ENCODE measurements at places on chromosomes 7 and 10. TPM values are rescaled to one million over a fixed set of nuclear protein-coding genes. Genes with fewer than 3 reads are reported as not detected.

DNA sequence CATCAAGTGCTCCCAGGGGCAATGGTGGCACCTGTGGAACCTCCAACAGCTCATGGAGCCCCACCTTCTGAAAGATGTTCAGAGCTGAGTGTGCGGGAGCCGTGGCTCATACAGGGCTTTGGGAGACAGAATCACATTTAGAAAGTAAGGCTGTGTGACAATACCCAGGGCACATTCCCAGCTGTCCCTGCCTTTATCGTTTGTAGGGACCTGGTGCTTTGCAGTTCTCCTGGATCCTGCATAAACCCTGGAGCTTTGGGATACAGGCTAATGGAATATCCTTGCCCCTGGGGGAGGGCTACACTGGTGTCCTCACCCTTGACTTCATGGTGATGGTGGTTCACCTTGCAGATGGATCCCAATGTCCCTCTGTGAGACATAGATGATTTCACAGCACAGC, 134.8 kb upstream of the LAMB4 start:
- no peak for DNase-seq

GRCh38 chr7:126699707-126700106, 553.0 kb downstream of the GRM8 start:
- DNase-seq: no peak

- no peak for DNase-seq
Measured at GRCh38 chr7:148912758-148913541, 28.9 kb upstream of the EZH2 start.

DNA sequence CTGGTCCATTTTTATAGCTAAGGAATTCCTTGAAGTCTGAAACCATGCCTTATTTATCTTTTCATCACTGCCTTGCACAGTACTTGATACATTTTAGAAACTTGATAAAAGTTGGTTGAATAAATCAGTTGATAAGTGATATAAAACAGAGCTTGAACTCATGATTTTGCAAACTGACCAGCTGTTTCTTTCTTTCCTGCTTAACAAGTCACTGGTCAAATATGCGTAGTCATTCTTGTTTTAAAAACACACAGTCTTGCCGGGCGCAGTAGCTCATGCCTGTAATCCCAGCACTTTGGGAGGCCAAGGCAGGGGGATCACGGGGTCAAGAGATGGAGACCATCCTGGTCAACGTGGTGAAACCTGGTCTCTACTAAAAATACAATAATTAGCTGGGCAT, 6.3 kb downstream of the TPST1 start:
- DNase-seq: no peak

DNA sequence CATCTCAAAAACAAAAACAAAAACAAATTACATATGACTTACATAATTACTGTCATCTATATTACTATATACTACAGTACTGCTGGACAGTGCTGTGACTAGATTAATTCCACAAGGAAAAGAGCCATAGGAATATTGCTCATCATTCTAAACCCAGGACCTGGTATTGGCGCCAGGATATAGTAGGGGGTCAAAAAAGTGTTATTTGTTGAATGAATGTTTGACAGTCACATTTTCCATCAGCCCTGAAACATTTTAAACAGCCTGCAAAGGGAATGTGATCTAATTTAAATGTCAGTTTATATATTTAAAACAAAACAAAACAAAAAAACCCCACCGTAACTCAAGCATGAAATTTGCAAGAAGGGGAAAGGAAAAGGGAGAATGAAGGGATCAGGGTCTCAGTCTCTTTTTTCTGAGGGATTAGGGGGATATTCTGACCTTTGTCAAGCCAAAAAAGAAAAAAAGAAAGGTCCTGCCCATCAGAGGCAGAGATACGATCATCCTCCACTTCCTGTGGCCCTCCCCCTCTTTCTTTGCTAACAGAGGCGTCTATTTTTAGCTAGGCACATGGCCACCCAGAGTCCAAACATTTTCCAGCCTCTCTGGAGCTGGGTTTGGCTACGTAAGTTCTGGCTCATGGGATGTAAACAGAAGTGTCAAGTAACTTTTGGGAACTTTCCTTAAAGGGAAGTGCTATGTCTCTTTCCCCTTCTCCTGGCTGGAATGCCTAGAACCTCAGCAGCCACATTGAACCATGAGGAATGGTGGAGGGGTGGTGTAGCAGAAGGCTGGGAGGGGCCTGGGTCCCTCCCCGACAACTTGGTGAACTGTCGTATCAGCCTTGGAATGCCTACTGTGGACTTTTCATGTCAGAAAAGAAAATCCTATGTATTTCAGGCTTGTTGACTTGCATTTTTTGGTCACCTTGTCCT, 44.6 kb upstream of the DLG5 start:
- peak; percentile 85 for DNase-seq

GRCh38 chr10:119139464-119140067, 25.9 kb downstream of the SFXN4 start:
- DNase-seq: no peak

GRCh38 chr10:97499561-97500296, 1.0 kb downstream of the UBTD1 start:
- DNase-seq: peak; percentile 83

- DNase-seq: no peak
Measured at GRCh38 chr7:20030417-20030816, 186.8 kb downstream of the MACC1 start.

DNA sequence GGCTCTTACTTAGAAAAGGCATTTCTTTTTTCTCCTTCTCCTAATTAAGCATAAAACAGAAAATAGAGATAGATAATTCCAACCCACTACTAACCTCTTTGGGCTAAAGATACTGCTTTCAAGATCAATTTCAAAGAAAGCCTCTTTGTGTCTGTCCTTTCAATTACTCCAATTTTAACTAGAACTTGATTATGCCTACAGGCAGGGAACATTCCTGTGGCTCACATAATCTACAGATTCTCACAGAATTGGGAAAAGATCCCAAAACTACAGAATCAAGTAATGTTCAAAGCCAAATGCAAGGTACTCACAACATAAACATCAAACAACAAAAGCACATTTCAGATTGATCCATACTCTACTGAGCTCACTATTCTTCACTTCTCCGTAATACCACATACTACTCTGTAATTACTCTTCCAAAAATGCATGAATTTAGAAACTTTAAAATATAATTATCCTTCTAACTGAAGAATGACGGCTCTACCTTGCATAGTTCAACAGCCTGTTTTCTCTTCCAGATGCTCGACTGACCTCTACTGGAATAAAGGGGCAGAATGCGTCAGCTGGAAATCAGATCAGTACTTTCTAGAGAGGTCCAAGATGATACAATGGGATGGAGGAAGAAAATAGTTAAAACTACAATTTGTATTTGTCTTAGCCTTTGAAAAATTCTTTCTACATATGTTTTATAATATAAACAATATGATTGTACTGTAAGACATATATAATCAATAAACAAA, 3.9 kb downstream of the MTERF1 start:
- DNase-seq: no peak

DNA sequence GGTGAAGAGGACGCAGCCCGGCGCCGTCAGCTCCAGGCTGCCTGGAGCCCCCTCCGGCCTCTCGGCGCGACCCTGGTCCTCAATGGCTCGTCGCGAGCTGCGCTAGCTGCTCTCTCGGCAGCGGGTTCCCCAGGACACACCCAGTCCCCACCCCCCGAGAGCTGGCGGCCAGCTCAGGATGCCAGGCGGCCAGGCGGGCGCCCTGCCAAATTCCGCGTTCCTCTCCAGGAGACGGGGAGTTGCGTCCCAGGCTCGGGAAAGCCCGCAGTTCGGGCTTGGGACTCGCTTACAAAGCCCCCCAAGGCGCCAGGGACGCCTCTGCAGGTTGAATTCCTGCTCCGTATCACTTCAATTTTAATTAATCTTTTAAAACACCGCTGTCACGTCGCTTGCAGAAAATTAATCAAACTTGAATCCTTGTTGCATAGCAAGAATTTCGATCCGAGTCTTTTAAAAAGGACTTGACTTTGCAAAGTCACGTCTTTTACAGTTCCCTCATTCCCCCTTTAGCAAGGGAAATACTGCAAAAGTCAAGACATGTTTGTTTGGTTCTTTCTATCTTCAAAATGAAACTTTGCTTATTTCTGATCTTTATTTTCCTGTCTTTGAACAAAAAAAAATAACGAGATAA, 28.2 kb downstream of the SKIDA1 start:
- peak; percentile 94 for DNase-seq

DNA sequence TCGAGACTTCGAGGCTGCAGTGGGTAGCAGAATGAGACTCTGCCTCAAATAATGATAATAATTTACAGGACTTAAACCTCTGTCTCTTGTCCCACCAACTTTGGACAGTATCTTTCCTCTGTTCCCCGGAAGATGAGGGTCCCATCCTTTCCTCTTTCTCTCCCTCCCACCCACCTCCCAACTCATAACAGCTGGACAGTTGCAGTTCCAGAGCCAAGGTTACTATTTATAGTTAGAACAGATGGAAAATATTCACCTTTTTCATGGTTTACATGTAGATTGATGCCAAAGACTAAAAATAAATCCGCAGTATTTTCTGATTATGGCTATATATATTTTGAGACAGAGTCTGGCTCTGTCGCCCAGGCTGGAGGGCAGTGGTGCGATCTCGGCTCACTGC, 31.6 kb upstream of the SUN1 start:
- DNase-seq: no peak

GRCh38 chr10:52955337-52955736, 182.8 kb upstream of the MBL2 start:
- DNase-seq: no peak

GRCh38 chr7:83796760-83797159, 147.8 kb upstream of the SEMA3E start:
- no peak for DNase-seq

DNA sequence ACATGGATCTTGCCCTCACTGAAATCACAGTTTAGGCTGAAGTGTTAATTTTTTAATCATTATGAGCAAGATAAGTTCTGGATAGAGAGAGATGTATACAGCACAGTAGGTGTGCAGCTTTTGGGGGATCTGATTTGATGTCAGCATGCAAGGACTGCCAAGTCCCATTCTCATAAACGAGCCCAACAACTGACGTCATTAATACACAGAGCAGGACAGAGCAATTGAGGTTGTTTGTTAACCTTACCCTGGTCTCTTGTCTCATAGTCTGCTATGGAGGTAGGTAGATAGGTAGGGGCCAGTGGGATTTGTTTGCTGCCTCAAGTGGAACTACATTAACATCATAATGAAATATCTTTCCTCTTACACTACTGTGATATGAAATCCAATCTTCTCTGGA, 8.6 kb upstream of the TMEM229A start:
- no peak for DNase-seq

DNA sequence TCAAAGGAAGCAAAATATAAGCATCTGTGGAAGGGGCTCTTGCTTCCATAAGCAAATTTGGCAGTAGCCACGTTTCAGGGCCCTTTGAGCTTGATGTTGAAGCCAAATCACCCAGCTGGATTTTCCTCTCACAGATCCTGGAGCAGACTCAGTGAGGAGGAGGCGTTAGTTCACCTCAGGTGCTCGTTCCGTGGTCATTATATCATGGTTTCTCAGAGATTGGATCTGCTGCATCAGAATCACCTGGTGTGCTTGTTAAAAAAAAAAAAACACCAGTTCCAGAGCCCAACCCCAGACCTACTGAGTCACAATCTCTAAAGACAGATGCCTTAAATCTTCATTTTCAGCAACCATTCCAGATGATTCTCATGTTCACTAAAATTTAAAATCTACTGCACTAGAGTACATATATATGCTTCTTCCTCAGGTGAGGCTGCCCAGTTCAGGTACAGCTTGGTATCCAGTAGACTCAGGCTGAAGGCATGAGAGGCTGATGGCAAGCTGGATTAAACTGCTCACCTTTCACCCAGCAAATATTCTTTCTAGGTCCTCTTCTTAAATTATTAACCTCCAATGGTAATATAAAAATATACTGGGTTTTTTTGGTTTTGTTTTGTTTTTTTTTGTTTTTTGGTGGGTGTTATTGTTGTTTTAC, 24.9 kb downstream of the TFAM start:
- DNase-seq: no peak

- DNase-seq: no peak
Measured at GRCh38 chr7:158657189-158657746, 47.3 kb downstream of the NCAPG2 start.

DNA sequence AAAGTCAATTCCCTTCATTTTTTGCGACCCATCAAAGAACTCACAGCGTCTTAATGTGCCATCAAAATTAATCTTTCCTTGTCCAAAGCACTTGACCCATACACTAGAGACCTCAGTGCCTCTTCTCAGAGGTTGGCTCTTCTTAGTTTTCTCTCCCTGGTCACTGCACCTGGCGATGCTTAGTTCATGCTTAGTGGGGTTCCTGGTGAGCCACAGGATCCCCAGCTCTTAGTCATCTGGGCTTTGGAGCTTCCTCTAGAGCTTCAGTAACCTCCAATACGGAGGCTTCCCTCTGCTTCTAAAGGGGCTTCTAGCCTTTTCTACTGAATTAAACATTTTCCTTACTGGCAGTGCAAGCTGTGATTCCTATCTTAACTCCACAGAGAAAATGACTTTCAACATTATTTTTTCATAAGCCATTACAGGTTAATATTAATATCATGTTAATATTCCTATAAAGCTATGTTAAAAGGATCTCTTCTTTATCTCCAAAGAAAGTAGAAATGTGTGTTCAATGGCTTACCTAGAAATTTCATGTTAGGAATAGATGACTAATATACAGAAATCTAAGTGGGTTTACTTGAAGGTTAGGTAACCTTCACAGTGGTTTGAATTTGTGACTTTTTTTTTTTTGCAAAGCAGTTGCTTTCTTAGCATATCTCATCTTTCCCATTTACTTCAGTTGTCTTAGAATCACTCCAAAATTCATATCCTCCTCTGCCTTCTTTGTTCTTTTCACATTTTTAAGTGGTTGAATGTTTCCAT, 295.2 kb downstream of the CAMK1D start:
- DNase-seq: no peak

DNA sequence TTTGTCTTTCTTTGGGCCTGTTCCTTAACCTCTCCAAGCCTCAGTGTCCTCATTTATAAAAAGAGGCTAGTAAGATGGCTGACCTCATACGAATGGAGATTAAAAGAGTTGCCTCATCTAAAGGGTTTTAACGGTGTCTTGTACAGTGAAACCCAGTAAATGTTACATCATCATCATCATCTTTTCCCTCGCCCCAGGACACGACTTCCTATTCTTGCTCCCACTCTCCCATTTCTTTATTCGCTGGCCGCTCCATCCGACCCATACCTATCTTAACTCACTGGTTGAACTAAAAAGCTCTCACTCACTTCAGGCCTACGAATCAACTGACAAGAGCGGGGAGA, 554 bp downstream of the FRA10AC1 start:
- no peak for DNase-seq

TNRC18 gene
- total RNA-seq: 32.0 TPM

OR2A5 gene
- total RNA-seq: not detected

PRKAR2B gene
- 30.4 TPM for total RNA-seq

TMEM139 gene
- total RNA-seq: 12.3 TPM

CDC14C gene
- not detected for total RNA-seq

SP8 gene
- total RNA-seq: not detected

ELFN1 gene
- total RNA-seq: 15.3 TPM

TMEM229A gene
- 0.59 TPM for total RNA-seq

ANKRD61 gene
- not detected for total RNA-seq

CPN1 gene
- not detected for total RNA-seq

ACHE gene
- 5.4 TPM for total RNA-seq

GPRIN2 gene
- total RNA-seq: 0.67 TPM

All from right atrium auricular region (tissue), 2 donors.